ENCODE measurements at places on chromosomes 6 and 20.

DNA sequence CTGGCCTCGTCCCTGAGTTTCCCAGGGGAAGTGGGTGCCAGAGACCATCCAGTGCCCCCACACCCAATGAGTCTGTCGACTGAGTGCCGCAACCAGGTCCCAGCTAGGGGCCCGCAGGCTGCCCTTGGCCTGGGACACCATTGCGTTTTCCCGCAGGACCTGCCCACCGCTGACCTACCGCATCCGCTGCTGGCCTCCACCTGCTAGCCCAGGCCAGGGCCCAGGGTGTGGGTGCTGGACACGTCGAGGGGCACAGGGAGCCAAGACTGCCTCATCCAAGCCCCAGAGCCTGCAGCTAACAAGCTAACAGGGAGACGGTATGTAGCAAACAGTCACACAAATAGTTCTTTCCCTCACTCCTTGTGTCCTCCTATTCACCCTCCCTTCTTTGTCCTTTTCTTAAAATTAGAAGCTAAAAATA is 97.7 kb downstream of the TMEM242 start:
- DNase-seq = no peak

DNA sequence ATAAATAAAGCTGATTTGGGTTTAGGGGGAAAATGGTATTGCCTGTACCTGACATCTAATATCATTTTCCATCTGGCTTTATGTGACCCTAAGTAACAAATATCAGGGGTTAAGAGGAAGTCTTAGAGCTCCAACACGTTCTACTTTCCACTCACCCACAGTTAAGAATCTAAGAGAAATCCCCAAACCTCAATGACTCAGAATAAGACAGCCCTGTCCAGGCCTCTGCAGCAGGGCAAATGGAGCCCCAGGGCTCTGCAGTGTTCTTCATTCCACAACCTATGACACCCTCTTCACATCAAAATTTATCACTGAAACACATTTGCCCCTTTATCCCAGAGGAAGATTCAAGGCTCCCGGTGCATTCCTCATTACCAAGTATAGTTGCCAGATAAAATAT is 20.3 kb upstream of the TENT5A start:
- no peak for DNase-seq

GRCh38 chr20:32236048-32236533 is 28.4 kb downstream of the POFUT1 start:
- DNase-seq = no peak

DNA sequence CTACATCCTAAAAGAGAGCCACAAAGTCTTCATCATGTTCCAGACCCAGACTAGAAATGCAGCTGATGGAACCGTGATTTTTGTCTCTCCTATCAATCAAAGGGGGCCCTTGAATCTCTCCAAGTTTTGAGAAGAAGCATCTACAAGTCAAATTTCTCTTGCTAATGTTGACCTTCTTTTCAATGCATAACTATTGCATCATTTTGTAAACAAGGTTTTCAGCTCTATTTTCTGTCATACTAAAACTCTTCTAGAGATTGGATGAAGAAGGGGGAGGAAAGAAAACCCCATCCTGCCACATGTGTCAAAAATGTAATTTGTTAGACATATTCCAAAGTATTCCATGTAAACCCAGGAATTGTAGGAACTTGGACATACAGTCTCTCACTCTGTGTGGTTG is 169.2 kb downstream of the LMBRD1 start:
- no peak for DNase-seq

DNA sequence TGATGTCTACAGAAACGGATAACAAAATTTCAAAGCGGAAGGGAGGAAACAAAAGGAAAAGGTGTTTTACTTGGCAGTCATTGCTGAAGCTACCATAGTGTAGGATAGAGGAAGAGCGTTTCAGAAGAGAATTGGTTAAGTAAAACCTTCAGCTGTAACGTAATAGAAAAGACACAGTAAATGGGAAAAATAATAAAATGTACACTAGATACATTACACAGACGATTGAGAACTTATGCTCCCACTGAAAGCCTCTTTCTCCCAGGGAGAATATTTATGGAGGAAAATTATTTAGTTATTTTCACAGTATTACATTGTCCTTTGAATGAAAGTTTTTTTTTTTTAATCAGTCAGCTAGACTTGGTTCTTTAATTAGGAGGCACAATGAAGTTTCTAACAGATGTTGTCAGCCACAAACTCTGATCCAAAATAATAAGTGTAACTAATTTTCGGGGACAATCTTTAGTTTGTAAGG is 90.7 kb upstream of the PRDM1 start:
- no peak for DNase-seq

GRCh38 chr6:97040355-97040860 is 115.9 kb downstream of the KLHL32 start:
- no peak for DNase-seq

DNA sequence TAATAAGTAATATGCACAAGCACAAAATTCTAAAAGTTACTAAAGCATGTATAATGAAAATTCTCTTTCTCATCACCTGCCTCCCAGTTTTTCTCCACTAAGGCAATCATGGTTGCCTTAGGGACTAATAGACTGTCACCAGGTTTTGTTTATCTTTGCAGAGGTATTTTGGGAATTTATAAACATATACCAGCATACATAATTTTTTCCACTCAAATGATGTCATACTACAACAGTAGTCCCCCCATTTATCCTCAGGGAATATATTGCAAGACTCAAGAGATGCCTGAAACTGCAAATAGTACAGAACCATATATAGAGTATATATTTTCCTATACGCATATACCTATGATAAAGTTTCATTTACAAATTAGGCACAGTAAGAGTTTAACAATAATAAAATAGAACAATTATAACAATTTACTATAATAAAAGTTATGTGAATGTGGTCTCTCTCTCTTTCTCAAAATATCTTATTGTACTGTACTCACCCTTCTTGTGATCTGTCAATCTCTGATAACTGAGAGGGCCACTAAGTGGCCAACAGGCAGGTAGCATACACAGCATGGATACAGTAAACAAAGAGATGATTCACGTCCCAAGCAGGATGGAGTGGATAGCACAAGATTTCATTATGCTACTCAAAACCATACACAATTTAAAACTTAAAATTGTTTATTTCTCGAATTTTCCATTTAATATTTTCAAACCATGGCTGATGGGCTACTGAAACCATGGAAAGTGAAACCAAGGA is 19.7 kb downstream of the RBL1 start:
- DNase-seq = no peak

DNA sequence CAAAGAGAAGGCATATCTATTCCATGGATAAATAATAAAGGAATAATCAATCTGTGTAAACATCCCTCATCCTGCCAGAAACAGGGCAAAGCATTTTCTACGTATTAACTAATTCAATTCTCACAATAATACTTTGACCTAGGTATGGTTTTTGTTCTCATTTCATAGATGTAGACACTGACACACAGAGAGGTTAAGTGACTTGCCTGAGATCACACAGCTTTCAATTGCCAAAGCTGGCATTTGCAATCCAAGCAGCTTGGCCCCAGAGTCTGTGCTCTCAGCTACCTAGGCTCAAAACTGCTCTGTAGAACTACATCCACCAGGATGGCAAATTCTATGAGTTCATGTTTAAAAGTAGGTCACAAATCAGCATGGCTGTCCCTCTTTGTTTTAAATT is 124.9 kb downstream of the BMP7 start:
- no peak for DNase-seq

DNA sequence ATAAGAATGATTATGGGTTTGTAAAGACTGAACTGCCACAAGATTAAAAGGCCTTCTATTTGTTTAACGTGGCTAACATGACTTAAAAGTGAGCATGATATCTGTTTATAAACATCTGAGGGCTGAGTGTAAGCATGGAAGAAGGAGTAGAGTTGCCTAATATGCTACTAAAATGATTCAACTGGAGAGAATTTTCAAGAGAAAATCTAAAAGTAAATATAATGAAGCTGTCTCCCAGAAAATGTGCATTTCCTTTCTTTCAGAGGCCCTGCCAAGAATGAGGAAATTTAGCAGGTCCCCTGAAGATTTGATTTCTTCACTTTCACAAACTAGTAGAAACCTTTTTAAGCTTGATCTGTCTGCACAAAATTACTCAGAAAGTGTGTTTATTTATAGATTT is 4.2 kb upstream of the EYA4 start:
- no peak for DNase-seq

GRCh38 chr6:167731731-167732422 is 94.8 kb upstream of the AFDN start:
- DNase-seq = no peak

GRCh38 chr6:18795726-18796125 is 408.6 kb downstream of the RNF144B start:
- no peak for DNase-seq

Measured in naive thymus-derived CD8-positive, alpha-beta T cell (primary cell).